ENCODE measurements at places on chromosomes 7 and 10. TPM values are rescaled to one million over a fixed set of nuclear protein-coding genes. Genes with fewer than 3 reads are reported as not detected.

TMEM229A gene
- total RNA-seq, result not detected

ZNF487 gene
- 7.1 TPM for total RNA-seq

KIAA1217 gene
- total RNA-seq, result 1.4 TPM

LRIT1 gene
- not detected for total RNA-seq

NEURL1 gene
- 0.38 TPM for total RNA-seq

GPR15LG gene
- not detected for total RNA-seq

WEE2 gene
- not detected for total RNA-seq

HIPK2 gene
- total RNA-seq, result 22.2 TPM

GALNT17 gene
- total RNA-seq, result not detected

CFAP46 gene
- total RNA-seq, result 1.5 TPM

PRKAR2B gene
- total RNA-seq, result 3.4 TPM

NYAP1 gene
- total RNA-seq, result 2.8 TPM

PON1 gene
- 0.64 TPM for total RNA-seq

C10orf62 gene
- total RNA-seq, result not detected

ANKRD1 gene
- 14.1 TPM for total RNA-seq

ZCCHC24 gene
- 4.4 TPM for total RNA-seq

CUL1 gene
- 61.4 TPM for total RNA-seq

TRPV5 gene
- total RNA-seq, result not detected

PTER gene
- total RNA-seq, result 19.5 TPM

STAG3 gene
- not detected for total RNA-seq

FAS gene
- 32.4 TPM for total RNA-seq

CPA2 gene
- not detected for total RNA-seq

CYP3A7 gene
- total RNA-seq, result not detected

TRIL gene
- total RNA-seq, result not detected

RBM33 gene
- 27.8 TPM for total RNA-seq

CARD11 gene
- 1.5 TPM for total RNA-seq

SKIDA1 gene
- 0.91 TPM for total RNA-seq

HABP2 gene
- total RNA-seq, result 0.07 TPM

ST8SIA6 gene
- total RNA-seq, result 0.13 TPM

NPSR1 gene
- not detected for total RNA-seq

RPEL1 gene
- 0.09 TPM for total RNA-seq

NRP1 gene
- total RNA-seq, result 78.6 TPM

NPC1L1 gene
- 0.11 TPM for total RNA-seq

TRIM74 gene
- 0.30 TPM for total RNA-seq

GIMAP4 gene
- total RNA-seq, result not detected

LRRD1 gene
- not detected for total RNA-seq

LRRC18 gene
- total RNA-seq, result not detected

GPR26 gene
- not detected for total RNA-seq

PPP1R9A gene
- 3.8 TPM for total RNA-seq

PRPS1L1 gene
- not detected for total RNA-seq

TCAF2 gene
- 0.84 TPM for total RNA-seq

PDSS1 gene
- 18.8 TPM for total RNA-seq

LAMB1 gene
- 104 TPM for total RNA-seq

COL17A1 gene
- 1.8 TPM for total RNA-seq

TRIP6 gene
- 53.9 TPM for total RNA-seq

C7orf57 gene
- total RNA-seq, result 0.18 TPM

UPK3BL1 gene
- total RNA-seq, result 8.5 TPM

MET gene
- 81.1 TPM for total RNA-seq

LYZL2 gene
- total RNA-seq, result not detected

TSPAN12 gene
- total RNA-seq, result 0.61 TPM

TMEM236 gene
- 0.05 TPM for total RNA-seq

GPR158 gene
- 0.07 TPM for total RNA-seq

OR6B1 gene
- total RNA-seq, result not detected

ARHGEF35 gene
- 0.33 TPM for total RNA-seq

DLX5 gene
- total RNA-seq, result not detected

PPP1R17 gene
- total RNA-seq, result not detected

CYP2C19 gene
- not detected for total RNA-seq

COL1A2 gene
- not detected for total RNA-seq
